ENCODE measurements at places on chromosomes 4 and X.
A peak's percentile ranks its signal among the peaks of the same experiment; 100 is the strongest.

- DNase-seq: no peak
Observed at GRCh38 chr4:80033581-80033980, 39.4 kb downstream of the ANTXR2 start.

DNA sequence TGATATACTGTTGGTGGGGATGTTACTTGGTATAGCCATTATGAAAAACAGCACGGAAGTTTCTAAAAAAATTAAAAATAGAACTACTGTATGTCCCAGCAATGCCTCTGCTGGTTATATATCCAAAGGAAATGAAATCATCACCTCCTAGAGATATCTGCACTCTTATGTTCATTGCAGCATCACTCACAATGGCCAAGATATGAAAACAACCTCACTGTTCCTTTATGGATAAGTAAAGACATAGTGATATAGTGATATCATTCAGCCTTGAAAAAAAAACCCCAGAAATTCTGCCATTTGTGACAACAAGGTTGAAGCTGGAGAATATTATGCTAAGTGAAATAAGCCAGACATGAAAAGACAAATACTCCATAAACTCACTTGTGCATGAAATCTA, 543.8 kb upstream of the SLIT2 start:
- no peak for DNase-seq

GRCh38 chr4:140359562-140360427, 13.7 kb upstream of the SCOC start:
- peak; percentile 53 for DNase-seq

GRCh38 chr4:63678358-63678931, 730.8 kb downstream of the TECRL start:
- no peak for DNase-seq

GRCh38 chr4:93031431-93032098, 727.8 kb downstream of the GRID2 start:
- DNase-seq: no peak
